ENCODE measurements at places on chromosomes 6 and 20.

- H3K36me3 ChIP-seq = no peaks in the 10 kb centered on the region
- no peak for DNase-seq
- no peak overlapping the region for H3K27ac ChIP-seq
- no peak overlapping the region for H3K4me3 ChIP-seq
- H3K4me1 ChIP-seq = no peaks in the 10 kb centered on the region
These were observed 136.0 kb downstream of the FNDC1 start for GRCh38 chr6:159305159-159305558.

- no peaks in the 10 kb centered on the region for H3K4me1 ChIP-seq
- H3K4me3 ChIP-seq = no peak overlapping the region
- peak; percentile 15 for DNase-seq
- H3K27ac ChIP-seq = no peak overlapping the region
These were observed 184.9 kb downstream of the GPX5 start for GRCh38 chr6:28710466-28711191.

DNA sequence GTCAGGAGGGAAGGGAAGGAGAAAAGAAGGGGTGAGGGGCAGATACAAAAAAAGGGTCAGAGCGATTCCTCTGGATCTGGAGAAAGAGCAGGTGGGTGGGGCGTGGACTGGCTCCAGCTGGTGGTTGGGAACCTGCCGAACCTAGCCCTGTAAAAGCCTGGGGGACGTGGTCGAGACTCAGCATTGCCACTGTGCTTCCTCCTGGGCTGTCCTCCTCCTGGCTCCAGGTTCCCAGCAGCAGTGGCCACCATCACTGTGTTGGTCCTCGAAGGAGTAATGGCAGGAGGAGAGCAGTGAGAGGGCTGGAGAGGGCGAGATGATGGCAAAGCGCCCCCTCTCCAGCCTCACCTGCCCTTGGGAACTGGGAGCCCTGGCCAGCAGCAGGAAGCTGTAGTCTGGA lies 3.5 kb upstream of the RAET1L start:
- no peaks in the 10 kb centered on the region for H3K36me3 ChIP-seq
- no peak overlapping the region for H3K27ac ChIP-seq
- H3K27me3 ChIP-seq = peaks cover 29% of the 10 kb centered on the region
- H3K4me3 ChIP-seq = no peak overlapping the region
- DNase-seq = no peak
- H3K4me1 ChIP-seq = no peaks in the 10 kb centered on the region

DNA sequence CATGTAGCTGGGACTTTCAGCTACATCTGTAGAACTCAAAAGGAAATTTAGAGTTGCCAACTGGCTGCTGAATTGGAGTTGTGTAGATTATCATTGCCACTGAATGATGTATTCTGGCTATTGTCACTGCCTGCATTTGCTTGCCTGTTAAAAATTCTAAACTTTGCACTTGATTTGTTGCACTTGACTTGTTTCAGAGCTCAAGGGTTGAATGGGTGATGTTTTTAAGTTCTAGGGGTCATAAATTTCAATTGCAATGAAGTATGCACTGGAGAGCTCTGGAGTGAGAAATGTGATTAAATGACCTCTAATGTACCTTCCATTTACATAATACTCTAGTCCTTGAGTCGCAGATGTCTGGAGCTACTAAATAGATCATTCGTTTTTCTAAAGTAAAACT lies 102.4 kb downstream of the TNFRSF21 start:
- H3K27ac ChIP-seq = no peak overlapping the region
- H3K4me1 ChIP-seq = no peaks in the 10 kb centered on the region
- no peak overlapping the region for H3K4me3 ChIP-seq
- no peak for DNase-seq
- no peaks in the 10 kb centered on the region for H3K36me3 ChIP-seq
- H3K27me3 ChIP-seq = no peaks in the 10 kb centered on the region

GRCh38 chr6:77055711-77056110 lies 407.6 kb downstream of the HTR1B start:
- H3K4me3 ChIP-seq = no peak overlapping the region
- H3K36me3 ChIP-seq = no peaks in the 10 kb centered on the region
- H3K4me1 ChIP-seq = no peaks in the 10 kb centered on the region

GRCh38 chr6:150258381-150258780 lies 110.4 kb upstream of the IYD start:
- no peaks in the 10 kb centered on the region for H3K36me3 ChIP-seq
- no peaks in the 10 kb centered on the region for H3K27me3 ChIP-seq
- H3K4me1 ChIP-seq = no peaks in the 10 kb centered on the region

- H3K27me3 ChIP-seq = peaks cover 8% of the 10 kb centered on the region
- H3K27ac ChIP-seq = no peak overlapping the region
- peak; percentile 30 for DNase-seq
- H3K36me3 ChIP-seq = no peaks in the 10 kb centered on the region
These were observed 66.7 kb downstream of the RPP21 start for GRCh38 chr6:30411515-30412207.

DNA sequence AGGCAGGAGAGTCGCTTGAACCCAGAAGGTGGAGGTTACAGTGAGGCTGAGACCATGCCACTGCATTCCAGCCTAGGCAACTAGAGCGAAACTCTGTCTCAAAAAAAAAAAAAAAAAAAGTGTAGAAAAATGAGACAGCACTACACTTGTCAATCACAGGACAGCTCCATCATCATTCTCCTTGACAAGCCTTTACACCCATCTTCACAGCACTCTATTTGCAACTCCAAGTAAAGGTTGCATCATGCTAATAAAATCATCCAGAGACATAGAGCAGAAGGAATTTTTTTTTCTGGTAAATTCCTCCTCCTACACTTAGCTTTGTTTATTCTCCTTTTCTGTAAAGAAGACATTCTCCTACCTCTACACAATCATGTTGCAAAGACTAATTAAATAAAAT lies 791.0 kb upstream of the HS3ST5 start:
- no peak overlapping the region for H3K27ac ChIP-seq
- H3K4me1 ChIP-seq = no peaks in the 10 kb centered on the region
- no peaks in the 10 kb centered on the region for H3K27me3 ChIP-seq
- H3K4me3 ChIP-seq = no peak overlapping the region
- no peaks in the 10 kb centered on the region for H3K36me3 ChIP-seq

- H3K27ac ChIP-seq = peak overlapping the region; percentile 98
- peak; percentile 46 for DNase-seq
- H3K4me1 ChIP-seq = peaks cover 2% of the 10 kb centered on the region
- H3K27me3 ChIP-seq = no peaks in the 10 kb centered on the region
- no peaks in the 10 kb centered on the region for H3K36me3 ChIP-seq
These were observed 812 bp upstream of the SMIM13 start for GRCh38 chr6:11092668-11093375.

DNA sequence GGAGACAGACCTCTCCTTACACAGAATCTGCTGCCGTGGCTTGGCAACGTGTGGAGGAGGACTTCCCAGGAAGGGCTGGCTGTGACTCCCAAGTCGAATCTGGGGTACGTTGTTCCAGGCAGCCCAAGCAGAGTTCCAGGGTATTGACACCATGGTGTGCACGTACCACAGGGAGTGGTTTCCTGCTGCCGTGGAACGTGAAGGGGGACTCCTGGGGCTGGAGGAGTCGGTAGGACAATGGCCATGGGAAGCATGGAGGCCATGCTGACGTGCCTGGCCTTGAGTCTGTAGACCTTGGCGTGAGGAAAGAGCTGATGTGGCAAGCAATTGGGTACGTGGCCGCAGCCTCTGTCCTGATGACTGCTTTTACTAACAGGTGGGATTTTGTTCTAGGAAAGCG lies 119.3 kb downstream of the TULP4 start:
- no peak overlapping the region for H3K4me3 ChIP-seq
- no peak overlapping the region for H3K27ac ChIP-seq
- no peak for DNase-seq
- H3K4me1 ChIP-seq = no peaks in the 10 kb centered on the region
- peaks cover 3% of the 10 kb centered on the region for H3K36me3 ChIP-seq
- H3K27me3 ChIP-seq = no peaks in the 10 kb centered on the region

DNA sequence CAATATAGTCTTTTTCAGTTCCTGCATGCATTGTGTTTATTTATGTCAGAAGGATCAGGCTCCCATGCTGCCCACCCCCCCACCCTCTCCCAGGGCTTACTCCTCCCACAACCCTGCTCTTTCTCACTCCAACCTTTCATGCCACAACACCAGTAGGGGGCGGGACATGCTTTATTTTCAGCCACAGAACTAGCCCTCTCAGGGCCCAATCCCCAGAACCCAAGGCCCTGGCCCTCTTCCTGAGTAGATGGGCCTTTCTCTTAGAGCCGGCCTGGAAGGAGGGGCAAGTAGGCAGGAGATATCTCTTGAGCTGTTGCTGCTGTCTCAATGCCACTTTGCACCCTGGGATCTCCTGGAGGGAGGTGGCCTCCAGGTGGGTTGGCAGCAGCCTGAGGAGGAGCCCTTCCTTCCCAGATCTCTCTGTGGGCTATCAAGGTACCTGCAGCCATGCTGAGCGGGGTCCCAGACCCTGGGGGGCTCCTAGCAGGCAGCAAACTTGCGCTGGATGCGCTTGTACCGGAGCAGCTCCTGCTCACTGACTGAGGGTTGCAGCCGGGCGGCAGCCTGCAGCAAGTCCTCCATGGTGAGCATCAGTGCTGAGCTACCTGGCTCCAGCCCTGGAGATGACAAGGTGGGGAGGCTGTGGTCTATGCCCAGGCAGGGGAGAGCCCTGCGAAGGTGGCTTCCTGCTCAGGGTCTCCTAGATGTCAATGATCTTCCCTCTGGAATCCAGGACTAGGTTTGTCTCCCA lies 3.5 kb downstream of the GNMT start:
- no peak overlapping the region for H3K27ac ChIP-seq
- no peaks in the 10 kb centered on the region for H3K27me3 ChIP-seq
- H3K4me3 ChIP-seq = no peak overlapping the region
- H3K4me1 ChIP-seq = peaks cover 6% of the 10 kb centered on the region
- peaks cover 5% of the 10 kb centered on the region for H3K36me3 ChIP-seq

GRCh38 chr20:35012227-35013069 lies 56.8 kb downstream of the MYH7B start:
- peaks cover 37% of the 10 kb centered on the region for H3K36me3 ChIP-seq
- no peaks in the 10 kb centered on the region for H3K27me3 ChIP-seq
- H3K27ac ChIP-seq = peak overlapping the region; percentile 23
- peak; percentile 30 for DNase-seq

GRCh38 chr6:17103715-17104114 lies 1.9 kb downstream of the STMND1 start:
- peaks cover 4% of the 10 kb centered on the region for H3K4me1 ChIP-seq
- no peak overlapping the region for H3K4me3 ChIP-seq
- no peaks in the 10 kb centered on the region for H3K36me3 ChIP-seq
- peaks cover 11% of the 10 kb centered on the region for H3K27me3 ChIP-seq
- no peak for DNase-seq

DNA sequence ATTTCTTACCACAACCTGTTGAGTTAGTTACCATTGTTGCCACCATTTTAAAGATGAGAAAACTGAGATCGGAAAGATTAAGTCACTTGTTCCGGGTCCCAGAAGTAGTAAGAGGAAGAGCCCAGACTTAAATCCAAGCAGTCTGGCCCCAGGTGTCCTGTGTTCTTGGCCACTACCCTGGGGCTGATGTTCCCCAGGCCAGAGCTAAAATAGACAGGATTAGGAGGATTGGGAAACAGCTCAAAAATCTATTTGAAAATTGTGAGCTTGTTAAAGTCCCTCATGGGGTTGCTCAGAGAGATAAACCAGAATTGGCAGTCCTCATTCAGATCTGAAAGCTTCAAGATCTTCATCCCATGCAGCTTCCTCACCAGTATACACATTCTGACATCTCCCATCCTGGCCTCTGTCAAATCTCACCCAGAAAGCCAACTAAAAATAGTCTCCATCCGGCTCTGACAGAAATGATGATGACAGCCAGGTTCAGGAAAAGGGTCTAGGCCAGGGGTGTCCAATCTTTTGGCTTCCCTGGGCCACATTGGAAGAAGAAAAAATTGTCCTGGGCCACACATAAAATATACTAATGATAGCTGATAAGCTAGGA lies 62.0 kb downstream of the GFOD1 start:
- no peaks in the 10 kb centered on the region for H3K27me3 ChIP-seq
- peaks cover 7% of the 10 kb centered on the region for H3K4me1 ChIP-seq
- no peak overlapping the region for H3K4me3 ChIP-seq
- no peaks in the 10 kb centered on the region for H3K36me3 ChIP-seq

GRCh38 chr20:42923348-42923918 lies 266.3 kb downstream of the PTPRT start:
- no peaks in the 10 kb centered on the region for H3K36me3 ChIP-seq
- no peak overlapping the region for H3K4me3 ChIP-seq
- H3K27me3 ChIP-seq = no peaks in the 10 kb centered on the region

- H3K4me3 ChIP-seq = no peak overlapping the region
- H3K4me1 ChIP-seq = no peaks in the 10 kb centered on the region
- DNase-seq = no peak
- H3K36me3 ChIP-seq = no peaks in the 10 kb centered on the region
These were observed 21.8 kb upstream of the CCND3 start for GRCh38 chr6:41963371-41963770.
